ENCODE measurements at places on chromosomes 7 and 10.
A peak's percentile ranks its signal among the peaks of the same experiment; 100 is the strongest.

GRCh38 chr10:122034149-122034756 is 45.3 kb downstream of the TACC2 start:
- no peak for DNase-seq

- no peak for DNase-seq
Observed at GRCh38 chr10:71909399-71910083, 54.7 kb upstream of the CHST3 start.

DNA sequence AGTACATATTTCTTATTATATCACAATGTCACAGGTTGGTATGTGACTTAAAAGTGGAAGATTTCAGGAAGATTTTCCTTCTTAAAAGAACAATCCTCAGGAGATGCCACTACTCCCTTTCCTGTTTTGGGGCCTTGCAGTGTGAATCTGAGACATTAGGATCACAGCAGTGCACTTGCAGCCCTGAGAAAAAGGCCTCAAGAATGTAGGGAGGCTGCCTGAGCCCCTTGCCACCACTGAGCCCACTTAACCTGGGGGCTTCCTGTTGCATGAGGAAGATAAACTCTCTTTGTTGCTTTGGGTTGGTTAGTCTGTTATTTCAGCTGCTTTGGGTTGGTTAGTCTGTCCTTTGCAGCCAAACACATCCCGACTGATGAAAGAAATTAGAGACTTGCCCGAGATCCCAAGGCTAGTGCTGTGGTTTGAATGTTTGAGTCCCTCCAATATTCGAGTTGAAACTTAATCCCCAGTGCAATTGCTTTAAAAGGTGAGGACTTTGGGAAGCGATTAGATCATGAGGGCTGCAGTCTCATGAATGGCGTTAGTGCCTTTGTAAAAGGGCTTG is 151.3 kb upstream of the SP4 start:
- no peak for DNase-seq

GRCh38 chr7:135925210-135925609 is 51.9 kb downstream of the MTPN start:
- DNase-seq, result no peak

GRCh38 chr7:133529861-133530260 is 277.0 kb downstream of the EXOC4 start:
- no peak for DNase-seq

- DNase-seq, result peak; percentile 7
Observed at GRCh38 chr10:108496106-108496505, 1331.6 kb upstream of the SORCS1 start.

DNA sequence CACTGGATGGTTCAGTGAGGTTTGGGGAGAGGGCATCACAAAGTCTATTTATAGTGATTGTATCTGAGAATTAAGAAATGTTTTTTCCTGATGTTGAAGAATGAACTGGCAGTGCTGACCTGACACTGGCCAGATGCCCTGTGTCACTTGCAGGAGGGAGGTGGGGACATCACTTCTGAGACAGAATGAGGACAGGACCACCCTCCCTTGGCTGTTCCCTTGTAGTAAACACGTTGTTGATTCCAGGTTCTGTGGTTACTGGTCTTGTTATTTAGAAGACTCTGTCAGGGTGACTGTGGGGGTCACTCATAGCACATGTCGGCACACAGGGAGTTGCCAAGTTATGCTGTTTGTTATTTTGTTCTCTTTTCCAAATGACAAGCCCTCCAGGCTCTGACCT is 126.4 kb downstream of the ADCY1 start:
- DNase-seq, result no peak

- DNase-seq, result no peak
Observed at GRCh38 chr10:50619166-50619565, 4.6 kb downstream of the SGMS1 start.

DNA sequence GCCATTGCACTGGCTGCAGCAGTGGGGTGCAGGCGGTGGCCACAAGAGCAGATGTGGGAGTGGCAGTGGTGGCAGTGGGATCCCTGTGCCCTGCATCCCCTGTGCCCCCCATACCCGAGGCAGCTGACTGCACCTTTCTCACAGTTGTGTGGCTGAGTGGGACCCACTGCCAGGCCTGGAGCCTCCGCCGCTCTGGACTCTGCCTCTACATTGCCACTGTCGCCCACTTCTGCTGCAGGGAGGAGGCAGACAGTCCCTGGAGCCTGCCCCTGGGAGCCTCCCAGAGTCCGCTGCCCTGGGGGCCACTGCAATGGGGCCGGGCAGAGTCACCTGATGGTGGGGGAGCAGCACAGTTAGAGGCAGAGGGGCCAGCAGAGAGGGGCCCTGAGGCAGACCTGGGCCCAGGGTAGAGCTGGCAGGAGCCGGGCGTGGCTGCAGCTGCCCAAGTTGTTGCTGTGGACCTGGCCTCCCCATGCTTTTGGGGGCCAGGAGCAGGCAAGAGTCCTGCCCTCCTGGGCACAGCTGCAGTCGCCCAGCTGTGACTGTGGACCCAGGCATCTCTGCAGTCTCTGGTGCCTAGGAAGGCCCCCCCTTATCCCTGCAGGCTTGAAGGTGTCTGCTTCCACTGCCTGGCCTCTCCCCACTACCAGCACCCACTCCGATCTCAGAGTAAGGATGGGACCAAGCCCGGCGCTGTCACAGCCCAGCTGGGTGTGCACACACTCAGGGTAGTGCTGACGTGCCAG is 22.2 kb downstream of the FAM241B start:
- DNase-seq, result no peak

Measured in fibroblast of skin of back (primary cell).